Cortex of kidney (tissue), 1 donor: ENCODE measurements at places on chromosomes 16 and 17.
A peak's percentile ranks its signal among the peaks of the same experiment; 100 is the strongest.

GRCh38 chr16:88315543-88316105, 67.1 kb upstream of the ZNF469 start:
- DNase-seq = no peak

DNA sequence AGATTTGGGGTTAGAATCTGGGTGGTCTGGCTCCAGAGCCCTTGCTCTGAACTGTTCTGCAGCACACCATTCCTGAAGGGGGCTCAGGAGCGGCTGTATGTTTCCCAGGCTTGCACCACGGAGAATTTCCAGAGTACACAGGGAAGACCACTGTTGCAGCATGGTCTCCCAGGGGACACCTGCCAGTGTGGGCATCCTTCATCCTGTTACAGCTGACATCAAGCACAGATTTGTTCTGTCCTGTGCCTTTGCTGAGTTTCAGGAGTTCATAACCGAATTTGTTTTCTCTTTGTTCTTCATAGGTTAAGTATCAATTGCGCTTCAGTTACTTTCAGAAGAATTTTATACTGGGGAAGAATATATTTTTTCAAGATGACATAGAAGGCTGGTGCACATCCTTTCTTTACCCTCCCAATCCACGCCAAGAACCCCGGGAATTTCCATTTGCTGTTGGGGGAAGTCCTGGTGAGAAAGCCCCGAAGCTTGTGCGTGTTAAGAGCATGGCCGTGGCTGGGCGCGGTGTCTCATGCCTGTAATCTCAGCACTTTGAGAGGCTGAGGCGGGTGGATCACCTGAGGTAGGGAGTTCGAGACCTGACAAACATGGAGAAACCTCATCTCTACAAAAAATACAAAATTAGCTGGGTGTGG, 26.3 kb upstream of the ABCA3 start:
- no peak for DNase-seq

DNA sequence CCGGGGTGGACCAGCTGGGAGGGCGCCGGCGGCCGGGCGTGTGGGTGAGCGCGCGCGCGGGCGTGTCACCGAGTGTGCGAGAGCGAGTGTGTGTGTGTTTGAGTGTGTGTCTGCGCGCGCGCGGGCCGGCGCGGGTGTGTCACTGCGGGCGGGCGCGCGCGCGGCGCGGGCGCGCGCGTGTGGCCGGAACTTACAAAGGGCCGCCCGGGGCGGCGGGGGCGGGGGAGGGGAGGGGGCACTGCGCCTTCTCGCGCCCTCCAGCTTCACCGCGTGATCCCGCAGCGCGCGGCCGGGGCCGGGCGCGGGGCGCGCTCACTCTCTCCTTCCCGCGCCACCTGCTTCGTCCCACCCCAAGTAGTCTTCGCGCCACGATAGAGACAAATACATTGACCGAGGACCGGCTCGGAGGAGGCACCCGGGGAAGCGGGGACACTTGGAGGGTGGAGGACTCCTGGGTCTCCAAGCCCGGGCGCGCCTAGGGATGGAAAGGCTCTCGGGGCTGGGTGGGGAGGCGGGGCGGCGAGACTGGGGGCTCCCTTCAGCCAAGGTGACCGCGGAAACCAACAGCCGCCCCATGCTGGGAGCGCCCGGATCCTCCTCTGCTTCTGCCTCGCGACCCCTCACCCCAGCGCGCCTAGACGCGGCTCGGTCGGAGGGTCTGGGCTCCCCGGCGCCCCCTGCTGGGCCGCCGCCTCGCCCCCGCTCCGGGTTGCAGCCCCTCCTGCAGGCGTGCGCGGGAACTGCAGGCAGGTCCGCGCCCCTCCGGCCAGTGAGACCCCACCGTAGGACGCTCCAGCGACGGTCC, at the start of gene SRCIN1:
SRCIN1 (minus strand) TSS at position 112 of the 805 bp plus-strand sequence. CDS start 247 bp downstream, outside the sequence.
- DNase-seq = no peak

DNA sequence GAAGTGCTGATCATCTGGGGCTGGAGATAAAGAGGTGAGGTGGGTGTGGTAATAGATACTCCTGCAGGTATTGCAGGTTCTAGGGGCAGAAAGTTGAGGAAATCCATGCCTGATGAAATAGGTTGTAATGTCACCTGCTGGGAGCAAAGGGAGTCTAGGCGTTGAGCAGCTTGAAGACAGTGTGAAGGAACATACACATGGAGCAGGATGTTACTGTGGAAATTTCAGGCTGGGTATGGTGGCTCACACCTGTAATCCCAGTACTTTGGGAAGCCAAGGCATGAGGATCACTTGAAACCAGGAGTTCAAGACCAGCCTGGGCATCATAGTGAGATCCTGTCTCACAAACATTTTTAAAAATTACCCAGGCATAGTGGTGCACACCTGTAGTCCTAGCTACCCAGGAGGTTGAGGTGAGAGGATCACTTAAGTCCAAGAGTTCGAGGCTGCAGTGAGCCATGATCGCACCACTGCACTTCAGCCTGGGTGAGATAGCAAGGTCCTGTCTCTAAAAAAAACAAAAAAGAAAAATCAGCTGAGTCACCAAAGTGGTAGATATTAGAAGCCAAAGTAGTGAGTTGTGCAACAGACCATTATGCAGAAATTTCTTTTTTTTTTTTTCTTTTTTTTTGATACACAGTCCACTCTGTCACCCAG, 9.1 kb upstream of the CRYBA1 start:
- DNase-seq = no peak

DNA sequence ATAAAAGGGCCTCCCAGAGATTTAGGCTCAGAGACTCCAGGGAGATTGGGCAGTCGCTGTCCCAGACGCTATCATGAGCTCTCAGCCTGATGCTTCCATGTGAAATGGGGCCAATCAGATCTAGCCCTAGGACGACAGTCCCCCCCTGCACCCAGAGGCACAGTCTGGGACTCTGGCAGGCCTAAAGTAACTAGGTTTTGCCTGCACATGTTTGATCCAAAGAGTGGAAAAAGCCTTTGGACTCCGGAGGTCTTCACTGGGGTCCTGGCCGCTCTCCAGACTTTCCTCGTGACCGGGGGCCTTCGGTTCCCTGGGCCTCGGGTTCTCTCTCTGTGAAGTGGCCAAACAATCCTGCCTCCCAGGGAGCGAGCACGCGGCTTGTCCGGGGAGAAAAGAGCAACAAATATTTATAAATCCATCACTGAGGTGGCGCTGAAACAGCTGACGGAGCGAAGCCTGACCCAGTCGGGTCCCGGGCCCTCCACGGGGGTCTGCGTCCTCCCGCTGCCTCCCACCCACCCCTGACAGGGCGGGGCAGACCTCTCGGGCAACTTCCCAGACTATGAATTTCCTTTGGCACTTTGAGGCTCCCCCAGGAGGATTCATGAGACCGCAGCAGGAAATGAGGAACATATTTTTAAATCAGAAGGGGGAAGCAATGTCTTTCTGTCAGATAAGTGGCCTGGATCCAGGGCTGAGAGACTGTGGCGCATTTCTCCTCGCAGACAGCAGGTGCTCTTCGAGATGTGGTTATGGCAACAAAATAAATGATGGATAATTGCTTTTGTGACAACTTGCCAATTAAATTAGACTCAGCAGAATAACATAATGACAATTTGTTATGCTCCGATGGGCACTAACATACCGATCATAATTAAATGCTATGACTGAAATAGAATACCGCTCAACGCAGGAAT, 38.9 kb downstream of the MRPS23 start:
- DNase-seq = no peak

DNA sequence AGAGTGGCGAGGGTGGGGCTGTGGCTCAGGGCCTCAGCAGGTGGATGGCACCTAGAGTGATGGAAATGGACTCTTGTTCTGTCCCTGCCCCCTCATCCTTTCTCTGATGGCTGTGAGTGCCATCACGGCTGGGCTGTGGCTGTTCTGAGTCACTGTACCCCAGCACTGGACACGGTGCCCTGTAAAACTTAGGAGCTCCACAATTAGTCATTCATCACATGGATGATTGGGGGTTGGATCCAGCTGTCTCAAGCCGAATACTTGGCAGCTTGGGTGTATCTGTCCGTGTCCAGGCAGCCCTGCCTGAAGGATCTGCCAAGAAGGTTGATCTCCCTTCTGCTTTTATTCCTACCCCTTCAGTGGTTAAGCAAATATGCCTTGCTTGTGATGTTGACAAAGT, 295.5 kb upstream of the EEF2KMT start:
- no peak for DNase-seq

- no peak for DNase-seq
Observed at GRCh38 chr16:87304951-87305350, 12.2 kb downstream of the C16orf95 start.

GRCh38 chr16:51565184-51565583, 414.1 kb upstream of the SALL1 start:
- DNase-seq = no peak

DNA sequence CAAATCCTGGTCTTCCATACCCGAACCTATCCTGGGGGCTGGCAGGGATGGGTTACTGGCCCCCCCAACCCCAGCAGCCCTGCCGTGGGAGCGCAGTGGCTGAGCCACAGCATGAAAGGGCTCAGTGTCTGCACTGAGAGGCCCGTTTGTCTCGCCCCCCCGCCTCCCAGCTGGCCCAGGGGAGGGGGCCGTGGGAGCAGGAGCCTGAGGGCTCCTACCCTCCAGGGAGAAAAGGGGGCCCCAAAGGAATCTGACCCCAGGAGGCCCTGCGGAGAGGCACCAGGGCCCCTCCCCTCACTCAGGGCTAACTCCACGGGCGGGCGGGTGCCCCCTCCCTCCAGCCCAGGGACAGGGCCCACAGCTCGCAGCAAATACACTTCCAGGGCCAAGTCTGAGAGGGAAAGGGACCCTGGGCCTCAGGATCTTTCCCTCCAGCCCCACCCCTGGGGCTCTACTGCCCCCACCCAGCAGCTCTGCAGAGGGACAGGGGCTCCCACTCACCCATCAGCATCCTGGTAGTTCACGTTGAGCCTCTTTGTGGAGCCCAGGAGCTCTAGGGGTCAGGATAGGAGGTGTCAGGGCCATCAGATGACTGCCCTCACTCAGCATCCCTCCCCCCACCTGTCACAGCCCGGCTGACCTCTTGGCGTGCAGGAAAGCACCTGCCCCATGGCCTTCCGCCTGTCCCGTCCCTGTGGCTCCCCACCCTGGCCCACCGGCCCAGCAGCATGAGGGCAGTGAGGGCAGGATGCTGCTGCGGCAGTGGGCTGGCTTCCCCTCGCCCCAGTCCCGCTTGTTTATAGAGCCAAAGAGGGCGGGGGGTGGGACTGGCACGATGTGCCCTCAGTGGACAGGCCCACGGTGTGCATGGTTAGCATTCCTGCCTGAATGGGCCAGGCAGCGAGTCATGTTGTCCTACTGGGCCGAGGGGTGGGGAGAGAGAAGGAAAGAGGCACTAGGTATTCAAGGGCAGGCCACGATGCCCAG, 7.3 kb downstream of the CASKIN2 start:
- DNase-seq = no peak

DNA sequence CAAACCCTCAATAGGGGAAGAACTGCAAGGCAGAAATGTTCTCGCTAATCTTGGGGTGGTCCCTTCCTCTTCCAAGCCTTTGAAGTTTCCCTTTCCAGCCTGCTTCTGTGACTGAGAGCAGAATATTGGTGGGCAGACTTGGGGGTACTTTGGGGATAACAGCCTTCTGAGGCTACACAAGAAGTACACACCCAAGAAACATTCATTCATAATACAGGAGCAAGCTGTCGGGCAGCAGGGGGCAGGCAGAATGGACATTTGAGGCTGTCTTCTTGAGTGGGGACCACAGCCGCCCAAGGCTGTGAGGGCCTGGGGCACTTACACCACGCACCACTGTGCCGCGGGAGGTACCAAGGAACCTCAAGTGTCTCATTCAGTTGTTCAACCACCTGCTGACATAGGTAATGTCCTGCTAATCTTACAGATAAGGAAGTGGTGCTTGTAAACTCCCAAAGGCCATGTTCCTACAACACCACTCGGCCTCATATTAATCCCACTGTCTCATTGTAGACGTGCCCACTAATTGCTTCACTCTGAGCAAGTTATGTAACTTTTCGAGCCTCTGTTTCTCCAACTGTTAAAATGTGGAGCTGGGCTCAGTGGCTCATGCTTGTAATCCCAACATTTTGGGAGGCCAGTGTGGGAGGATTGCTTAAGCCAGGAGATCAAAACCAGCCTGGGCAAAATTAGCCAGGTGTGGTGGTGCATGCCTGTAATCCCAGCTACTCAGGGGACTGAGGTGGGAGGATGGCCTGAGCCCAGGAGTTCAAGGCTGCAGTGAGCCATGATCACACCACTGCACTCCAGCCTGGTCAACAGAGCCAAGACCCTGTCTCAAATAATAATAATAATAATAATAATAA, 2.5 kb upstream of the MRPS23 start:
- no peak for DNase-seq

GRCh38 chr17:58215685-58216084, 3.4 kb downstream of the MKS1 start:
- no peak for DNase-seq

DNA sequence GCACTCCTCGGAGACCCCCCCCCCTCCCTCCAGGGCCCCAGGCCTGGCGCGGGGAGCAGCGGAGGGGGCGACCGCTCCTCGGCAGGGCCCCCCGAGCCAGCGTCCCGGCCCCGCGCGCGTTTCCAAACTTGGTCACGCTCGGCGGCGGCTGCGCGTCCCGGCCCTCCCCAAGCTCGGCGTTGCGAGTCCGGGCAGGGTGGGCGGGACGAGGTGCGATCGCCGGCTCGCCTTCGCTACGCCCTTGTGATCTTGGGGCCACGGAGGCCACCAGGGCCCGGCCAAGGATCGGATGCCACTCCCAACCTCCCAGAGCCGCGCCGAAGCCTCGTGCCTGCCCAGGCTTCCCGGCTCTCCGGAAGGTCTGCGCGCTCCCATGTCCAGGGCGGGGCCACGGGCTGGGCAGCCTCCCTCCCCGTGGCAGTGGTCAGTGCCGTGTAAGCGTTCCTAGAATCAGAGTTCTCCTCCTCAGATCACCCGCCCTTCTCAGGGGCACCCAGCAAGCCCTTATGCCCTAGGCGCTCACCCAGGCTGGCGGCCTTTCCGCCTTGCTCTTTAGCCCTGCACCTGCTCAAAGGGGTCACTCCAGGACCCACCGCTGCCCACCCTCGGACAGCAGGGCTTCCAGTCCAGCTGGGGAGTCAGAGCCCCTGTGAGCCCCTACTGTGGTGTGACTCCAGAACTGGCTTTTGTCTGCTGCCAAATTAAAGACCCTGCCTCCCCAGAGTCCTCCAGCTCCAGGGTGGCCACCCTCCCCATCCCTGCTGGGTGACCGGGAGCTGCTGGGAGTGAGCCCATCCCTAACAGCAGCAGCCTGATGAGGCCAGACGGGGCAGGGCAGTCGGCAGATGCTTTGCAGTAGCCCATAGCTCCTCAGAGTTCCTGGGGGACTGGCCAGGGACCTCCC, 12.2 kb upstream of the MRPS23 start:
- peak; percentile 84 for DNase-seq

GRCh38 chr17:65547253-65547670, 14.2 kb downstream of the AXIN2 start:
- DNase-seq = no peak

DNA sequence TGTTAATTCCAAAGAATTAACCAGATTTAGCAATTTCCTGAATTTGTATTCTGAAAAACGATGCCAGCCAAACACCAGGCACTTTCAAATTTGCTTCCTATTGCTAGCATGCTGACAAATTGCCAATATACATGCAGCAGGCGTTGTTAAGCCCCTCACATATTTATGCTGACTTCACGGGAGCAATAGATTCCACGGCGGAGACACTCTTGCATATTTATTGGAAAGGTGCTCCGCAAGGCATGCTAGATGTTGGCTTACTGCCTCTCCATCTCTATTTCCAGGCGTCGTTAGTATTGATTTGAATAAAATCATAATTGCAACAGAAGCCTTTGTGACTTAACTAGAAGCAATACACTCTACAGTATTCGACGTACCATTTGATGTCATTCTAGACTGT, 211.0 kb upstream of the IRX5 start:
- DNase-seq = no peak

GRCh38 chr16:64384636-64385035, 737.2 kb downstream of the CDH11 start:
- DNase-seq = no peak
